ENCODE measurements at places on chromosomes 2 and 18. TPM values are rescaled to one million over a fixed set of nuclear protein-coding genes. Genes with fewer than 3 reads are reported as not detected.

Gene KIF5C
- 1.3 TPM for total RNA-seq

Gene UPP2
- total RNA-seq = not detected

Gene CRACDL
- total RNA-seq = 1.7 TPM

Gene WDPCP
- total RNA-seq = 27.7 TPM

Gene CHRND
- not detected for total RNA-seq

Gene TRAPPC12
- 134 TPM for total RNA-seq

Gene PID1
- total RNA-seq = 2.1 TPM

Gene LIMS4
- 1.2 TPM for total RNA-seq

Gene DLGAP1
- 5.1 TPM for total RNA-seq

Gene CNDP2
- 197 TPM for total RNA-seq

DNA sequence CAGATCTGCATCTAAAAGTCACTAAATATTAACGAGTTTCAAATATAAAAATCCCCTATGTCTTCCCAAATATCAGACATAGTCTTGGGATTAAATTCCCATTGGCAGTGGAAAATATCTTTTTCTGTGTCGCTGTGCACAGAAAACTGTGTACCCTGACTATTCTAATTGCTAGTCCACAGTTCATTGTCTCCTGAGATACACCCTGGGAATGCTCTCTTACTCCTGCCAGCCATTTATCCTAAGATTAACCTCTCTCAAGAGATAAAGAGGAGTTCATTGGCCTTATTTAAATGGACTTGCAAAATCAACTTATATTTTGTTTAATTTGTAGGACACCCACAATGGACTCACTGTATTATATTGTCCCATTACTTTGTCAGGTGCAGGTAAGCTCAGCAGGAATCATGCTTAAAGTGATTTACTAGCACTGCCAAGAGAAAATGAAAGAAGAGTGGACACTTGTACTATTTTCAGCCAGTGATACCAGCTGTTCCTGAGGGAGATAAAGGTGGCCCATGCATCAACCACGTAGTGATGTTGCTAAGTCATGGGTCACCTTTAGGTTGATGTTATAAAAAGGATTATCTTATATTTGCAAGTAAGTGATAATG is 553.8 kb downstream of the PIK3C3 start:
- H3K4me1 ChIP-seq = peaks cover 1% of the 10 kb centered on the region
- no peak for DNase-seq
- no peak overlapping the region for H3K4me3 ChIP-seq

DNA sequence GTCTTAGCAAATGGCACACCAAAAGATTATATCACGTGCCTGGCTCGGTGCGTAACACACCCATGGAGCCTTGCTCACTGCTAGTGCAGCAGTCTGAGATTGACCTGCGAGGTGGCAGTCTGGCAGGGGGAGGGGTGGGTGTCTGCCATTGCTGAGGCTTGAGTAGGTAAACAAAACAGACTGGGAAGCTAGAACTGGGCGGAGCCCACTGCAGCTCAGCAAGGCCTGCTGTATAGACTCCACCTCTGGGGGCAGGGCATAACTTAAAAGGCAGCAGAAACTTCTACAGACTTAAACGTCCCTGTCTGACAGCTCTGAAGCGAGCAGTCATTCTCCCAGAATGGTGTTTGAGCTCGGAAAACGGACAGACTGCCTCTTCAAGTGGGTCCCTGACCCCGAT is 55.9 kb upstream of the FSHR start:
- peaks cover 3% of the 10 kb centered on the region for H3K27me3 ChIP-seq
- no peak for DNase-seq
- no peak overlapping the region for H3K27ac ChIP-seq
- no peaks in the 10 kb centered on the region for H3K4me1 ChIP-seq

DNA sequence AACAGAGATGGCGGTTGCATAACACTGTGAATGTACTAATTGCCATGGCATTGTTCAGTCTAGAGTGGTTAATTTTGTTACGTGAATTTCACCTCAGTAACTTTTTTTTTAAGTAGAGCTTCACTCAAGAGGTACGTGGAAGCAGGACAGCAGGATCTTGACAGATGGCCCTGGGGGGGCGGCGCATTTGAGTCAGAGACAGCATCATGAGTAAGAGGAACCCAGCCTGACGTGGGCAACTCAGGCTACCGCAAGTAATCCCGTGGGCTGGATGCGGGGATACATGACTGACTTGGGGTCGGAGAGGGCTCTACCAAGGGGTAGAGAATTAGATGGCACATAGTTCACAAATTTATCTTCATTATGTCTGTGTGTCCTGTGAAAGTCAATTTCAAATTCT is 38.1 kb upstream of the DAPL1 start:
- no peaks in the 10 kb centered on the region for H3K27me3 ChIP-seq
- peaks cover 26% of the 10 kb centered on the region for H3K4me1 ChIP-seq
- H3K27ac ChIP-seq = no peak overlapping the region
- no peak for DNase-seq

GRCh38 chr18:48294899-48295585 is 114.1 kb downstream of the ZBTB7C start:
- DNase-seq = no peak
- H3K27me3 ChIP-seq = no peaks in the 10 kb centered on the region
- no peak overlapping the region for H3K27ac ChIP-seq
- peaks cover 16% of the 10 kb centered on the region for H3K4me1 ChIP-seq
- H3K4me3 ChIP-seq = no peak overlapping the region

- H3K27me3 ChIP-seq = no peaks in the 10 kb centered on the region
- H3K4me3 ChIP-seq = no peak overlapping the region
- H3K4me1 ChIP-seq = peaks cover 37% of the 10 kb centered on the region
- no peak overlapping the region for H3K27ac ChIP-seq
- no peak for DNase-seq
Measured at GRCh38 chr2:65277791-65278483, 50.3 kb downstream of the ACTR2 start.

GRCh38 chr18:31929273-31929672 is 13.7 kb downstream of the TRAPPC8 start:
- peaks cover 28% of the 10 kb centered on the region for H3K36me3 ChIP-seq
- no peaks in the 10 kb centered on the region for H3K27me3 ChIP-seq
- no peak overlapping the region for H3K27ac ChIP-seq
- peaks cover 17% of the 10 kb centered on the region for H3K4me1 ChIP-seq
- no peak for DNase-seq
- no peak overlapping the region for H3K4me3 ChIP-seq

GRCh38 chr2:168237741-168238140 is 9.7 kb downstream of the STK39 start:
- H3K27me3 ChIP-seq = no peaks in the 10 kb centered on the region
- no peaks in the 10 kb centered on the region for H3K36me3 ChIP-seq
- no peak overlapping the region for H3K4me3 ChIP-seq
- no peak for DNase-seq

GRCh38 chr2:160751021-160751420 is 257.4 kb upstream of the RBMS1 start:
- no peak overlapping the region for H3K27ac ChIP-seq
- H3K4me1 ChIP-seq = peaks cover 13% of the 10 kb centered on the region
- DNase-seq = no peak
- no peak overlapping the region for H3K4me3 ChIP-seq
- no peaks in the 10 kb centered on the region for H3K27me3 ChIP-seq
- peaks cover 14% of the 10 kb centered on the region for H3K36me3 ChIP-seq

GRCh38 chr2:107337209-107337898 is 451.4 kb upstream of the ST6GAL2 start:
- no peak for DNase-seq
- H3K4me3 ChIP-seq = no peak overlapping the region
- H3K27me3 ChIP-seq = no peaks in the 10 kb centered on the region
- no peak overlapping the region for H3K27ac ChIP-seq

DNA sequence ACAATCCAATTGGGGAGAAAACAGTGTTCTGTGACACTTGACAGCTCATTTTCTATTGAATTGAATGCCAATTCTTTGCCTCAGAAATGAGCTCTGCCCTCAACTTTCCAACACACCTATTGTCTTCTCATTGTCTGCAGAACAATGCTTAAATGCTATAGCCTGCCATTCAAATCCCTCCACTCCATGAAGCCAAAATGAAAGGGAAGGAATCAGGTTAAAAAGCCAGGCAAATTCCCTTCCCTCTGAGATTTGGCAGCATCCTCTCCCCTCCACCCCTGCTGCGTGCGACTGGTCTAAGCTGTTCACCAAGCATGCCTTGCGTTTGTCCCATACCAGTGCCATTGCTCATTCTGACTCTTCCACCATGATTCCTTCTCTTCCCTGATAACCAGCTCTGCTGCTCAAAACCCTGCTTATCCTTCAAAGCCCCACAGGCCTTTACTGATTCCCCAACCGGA is 32.4 kb upstream of the TMEM131 start:
- no peak overlapping the region for H3K4me3 ChIP-seq
- H3K36me3 ChIP-seq = no peaks in the 10 kb centered on the region
- no peak overlapping the region for H3K27ac ChIP-seq
- peaks cover 8% of the 10 kb centered on the region for H3K27me3 ChIP-seq

DNA sequence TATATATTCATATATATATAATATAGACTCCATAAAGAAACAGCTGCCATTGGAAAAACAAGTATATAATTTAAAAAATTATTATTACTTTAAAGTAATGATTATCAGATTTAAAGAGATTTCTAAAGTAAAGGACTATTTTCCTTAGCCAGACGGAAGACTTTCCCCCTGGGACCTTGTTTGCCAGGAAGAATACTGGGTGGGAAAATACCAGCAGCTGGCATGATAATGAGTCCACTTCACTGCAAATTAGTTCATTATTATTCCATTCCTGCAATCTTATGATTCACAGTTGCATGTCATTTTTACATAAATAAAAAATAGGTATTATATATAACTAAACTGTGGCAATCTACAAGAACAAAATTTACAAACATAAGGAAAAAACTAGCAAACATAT is 339.8 kb upstream of the CDH7 start:
- H3K27me3 ChIP-seq = no peaks in the 10 kb centered on the region
- no peaks in the 10 kb centered on the region for H3K36me3 ChIP-seq
- no peak overlapping the region for H3K4me3 ChIP-seq
- peaks cover 2% of the 10 kb centered on the region for H3K4me1 ChIP-seq
- DNase-seq = no peak
- H3K27ac ChIP-seq = no peak overlapping the region

DNA sequence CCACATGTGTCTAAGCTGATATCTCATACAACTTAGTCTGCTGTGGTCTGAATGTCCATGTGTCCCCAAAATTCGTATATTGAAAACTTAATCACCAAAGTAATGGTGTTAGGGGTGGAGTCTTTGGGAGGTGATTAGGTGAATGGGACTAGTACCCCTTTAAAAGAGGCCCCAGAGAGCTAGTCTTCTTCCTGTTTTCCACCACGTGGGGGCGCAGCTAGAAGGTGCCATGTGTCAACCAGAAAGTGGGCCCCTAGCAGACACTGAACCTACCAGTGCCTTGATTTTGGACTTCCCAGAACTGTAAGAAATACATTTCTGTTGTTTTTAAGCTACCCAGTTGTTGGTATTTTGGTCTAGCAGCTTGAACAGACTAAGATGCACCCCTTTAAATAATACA is 86.6 kb downstream of the ASB1 start:
- H3K4me1 ChIP-seq = peaks cover 7% of the 10 kb centered on the region
- H3K4me3 ChIP-seq = no peak overlapping the region
- H3K36me3 ChIP-seq = peaks cover 8% of the 10 kb centered on the region
- no peaks in the 10 kb centered on the region for H3K27me3 ChIP-seq
- no peak for DNase-seq

DNA sequence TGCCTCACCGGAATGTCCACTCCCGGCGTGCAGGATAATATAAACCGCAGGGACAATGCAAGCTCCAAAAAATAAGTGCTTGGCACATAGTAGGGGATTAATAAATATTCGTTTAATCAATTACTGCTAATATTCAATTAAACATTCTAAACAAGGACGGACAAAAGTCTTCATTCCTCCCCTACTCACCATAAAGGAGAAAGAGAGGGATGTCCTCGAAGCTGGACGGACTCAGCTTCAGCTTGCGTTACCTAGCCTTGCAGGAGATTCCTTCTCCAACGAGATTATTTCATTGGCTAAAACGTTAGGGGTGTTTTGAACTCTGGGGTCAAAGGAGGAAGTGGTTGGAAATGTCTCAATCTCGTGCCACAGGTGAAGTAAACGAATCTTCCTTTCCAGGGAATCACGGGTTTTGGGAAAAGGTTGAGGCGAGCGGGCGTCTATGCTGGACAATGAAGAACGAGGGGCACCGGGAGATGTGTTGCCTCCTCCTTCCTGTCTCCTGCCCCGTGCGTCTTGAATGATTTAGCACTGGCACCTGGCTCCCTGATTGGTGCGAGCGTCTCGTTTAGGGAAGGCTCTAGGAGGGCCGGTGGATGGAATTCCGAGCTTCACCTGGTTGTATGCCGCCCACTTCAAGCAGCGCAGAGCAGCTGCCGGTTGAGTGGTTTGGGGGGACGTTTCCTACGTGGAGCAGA is 2.0 kb upstream of the GAD1 start:
- DNase-seq = no peak
- no peaks in the 10 kb centered on the region for H3K36me3 ChIP-seq
- peaks cover 32% of the 10 kb centered on the region for H3K4me1 ChIP-seq
- no peak overlapping the region for H3K27ac ChIP-seq

DNA sequence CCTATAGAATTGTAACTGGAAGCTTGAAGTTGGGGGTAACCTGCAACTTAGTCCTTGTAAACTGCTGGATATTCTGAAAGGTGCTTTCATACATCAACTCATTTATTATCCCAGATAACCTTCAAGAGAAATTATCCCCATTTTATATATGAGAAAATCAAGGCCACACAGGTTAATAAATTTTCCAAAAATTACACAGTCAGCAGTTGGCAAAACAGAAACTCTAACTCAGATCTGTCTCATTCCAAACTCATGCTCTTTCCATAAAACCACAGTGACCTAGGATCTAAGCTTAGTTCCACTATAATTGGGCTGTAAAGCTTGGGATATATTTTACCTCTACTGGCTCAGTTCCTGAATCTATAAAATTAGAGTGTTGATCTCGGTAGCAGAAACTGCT is 167.6 kb upstream of the DDX18 start:
- H3K4me3 ChIP-seq = no peak overlapping the region
- DNase-seq = no peak
- peaks cover 20% of the 10 kb centered on the region for H3K27me3 ChIP-seq
- no peaks in the 10 kb centered on the region for H3K4me1 ChIP-seq
- H3K27ac ChIP-seq = no peak overlapping the region

- H3K36me3 ChIP-seq = peaks cover 14% of the 10 kb centered on the region
- DNase-seq = no peak
- H3K4me1 ChIP-seq = peaks cover 17% of the 10 kb centered on the region
- H3K4me3 ChIP-seq = no peak overlapping the region
- no peaks in the 10 kb centered on the region for H3K27me3 ChIP-seq
Measured at GRCh38 chr2:46010925-46011490, 286.2 kb upstream of the EPAS1 start.

Data from mesothelial cell of epicardium (in vitro differentiated cells).